ENCODE measurements at places on chromosomes 4 and X.

DNA sequence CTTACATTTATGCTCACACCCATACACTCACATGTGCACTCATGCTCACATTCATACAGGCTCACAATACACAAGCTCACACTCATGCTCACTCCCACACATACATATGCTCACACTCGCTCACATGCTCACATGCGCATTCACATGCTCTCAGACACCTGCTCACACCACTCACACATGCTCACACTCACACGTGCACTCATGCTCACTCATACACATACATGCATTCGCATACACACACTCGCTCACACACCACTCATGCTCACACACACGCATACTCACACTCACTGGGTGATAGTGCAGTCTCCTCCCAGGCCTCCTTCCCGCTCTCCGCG lies 24.8 kb downstream of the MRFAP1 start:
- DNase-seq: no peak

DNA sequence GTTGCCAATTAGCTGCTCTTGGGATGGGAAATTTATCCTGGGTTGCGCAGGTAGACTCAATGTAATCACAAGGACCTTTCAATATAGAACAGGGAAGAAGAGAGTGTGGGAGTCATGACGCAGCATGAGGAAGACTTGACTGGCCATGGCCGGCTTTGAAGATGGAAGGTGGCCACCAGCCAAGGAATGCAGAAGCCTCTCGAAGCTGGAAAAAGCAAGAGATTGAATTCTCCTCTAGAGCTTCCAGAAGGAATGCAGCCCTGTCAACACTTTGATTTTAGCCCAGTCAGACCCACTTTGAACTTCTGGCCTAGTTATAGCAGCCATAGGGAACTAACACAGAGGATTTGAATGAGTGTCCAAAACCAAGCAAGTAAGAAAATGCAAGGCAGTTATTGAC lies 14.7 kb upstream of the SH3KBP1 start:
- no peak for DNase-seq

- no peak for DNase-seq
Measured at GRCh38 chr4:52822972-52823701, 39.0 kb upstream of the RASL11B start.

GRCh38 chr4:80340036-80340435 lies 4.5 kb downstream of the CFAP299 start:
- no peak for DNase-seq

GRCh38 chrX:103400931-103401330 lies 24.6 kb downstream of the BEX3 start:
- no peak for DNase-seq

DNA sequence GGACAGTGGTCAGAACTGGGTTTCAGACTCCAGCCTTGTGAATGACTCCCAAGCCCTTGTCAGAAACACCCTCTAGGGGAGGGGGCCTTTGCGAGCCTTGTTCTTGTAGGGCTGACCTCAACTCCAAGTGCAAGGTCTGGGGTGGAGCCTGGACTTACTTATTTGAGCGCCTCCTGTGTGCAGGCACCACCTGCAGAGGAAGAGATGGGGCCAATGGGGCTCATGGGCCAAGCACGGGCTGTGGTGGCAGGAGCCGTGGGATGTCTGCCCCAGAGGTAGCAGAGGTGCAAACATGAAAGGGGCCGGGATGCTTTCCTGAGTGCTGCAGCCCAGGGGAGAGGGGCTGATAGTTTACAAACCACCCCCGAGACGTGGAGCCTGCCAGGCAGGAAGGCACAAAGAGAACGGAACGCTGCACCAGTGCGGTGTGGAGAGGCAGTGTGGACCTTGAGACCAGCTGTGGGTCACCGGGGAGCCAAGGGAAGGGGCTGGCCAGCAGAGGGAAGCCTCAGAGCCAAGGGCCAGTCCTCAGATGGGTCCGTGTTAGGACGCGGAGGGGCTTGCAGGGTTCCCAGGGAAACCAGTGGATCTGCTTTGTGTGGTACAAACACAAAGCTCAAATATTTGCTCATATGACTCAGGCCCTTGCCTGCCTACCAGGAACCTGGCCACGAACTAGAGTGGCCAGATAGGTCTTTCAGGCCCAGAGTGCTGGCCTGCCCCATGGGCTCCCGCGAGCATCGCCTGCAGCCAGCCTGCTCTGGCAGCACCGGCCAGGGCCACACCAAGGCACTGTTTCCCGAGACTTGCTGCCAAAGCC lies 8.7 kb upstream of the TADA2B start:
- no peak for DNase-seq

DNA sequence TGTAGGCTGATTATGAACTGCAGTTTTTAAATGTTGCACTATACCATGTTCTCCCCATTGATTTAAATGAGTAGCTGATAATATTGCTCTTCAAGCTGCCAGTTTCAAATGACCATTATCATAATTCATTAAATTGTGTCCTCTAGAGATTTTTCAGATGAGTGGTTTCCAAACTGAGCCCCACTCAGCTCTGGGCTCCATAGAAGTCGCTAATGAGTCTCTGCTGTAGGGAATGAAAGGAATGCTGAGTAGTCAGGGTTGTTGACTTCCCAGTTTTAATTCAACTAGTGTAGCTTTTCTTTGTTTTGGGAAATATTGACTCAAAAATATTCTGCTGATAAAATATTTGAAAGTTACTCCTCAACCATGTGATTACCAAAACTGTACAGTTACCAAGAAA lies 1081.1 kb downstream of the ARAP2 start:
- DNase-seq: no peak

DNA sequence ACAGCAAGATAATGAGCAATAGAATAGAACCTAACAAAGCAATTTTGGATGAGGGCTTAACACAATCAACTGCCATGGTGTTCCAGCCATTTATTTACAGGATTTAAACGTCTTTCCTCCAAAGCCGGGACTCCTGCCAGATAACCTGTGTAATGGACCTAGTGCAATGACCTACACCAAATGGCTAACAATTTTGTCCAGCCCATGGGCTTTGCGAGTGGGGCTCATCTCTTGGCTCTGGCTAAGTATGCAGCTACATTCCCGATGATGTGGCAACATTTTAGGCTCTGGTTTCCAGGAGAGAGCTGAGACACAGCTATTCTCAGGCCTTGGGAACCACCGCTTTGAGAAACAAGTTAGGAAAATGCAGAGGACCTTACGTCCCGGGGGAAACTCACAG lies 822.3 kb upstream of the FTHL17 start:
- DNase-seq: no peak

All from stimulated activated CD8-positive, alpha-beta memory T cell treated with anti-CD3 and anti-CD28 coated beads, Interleukin-4, amount 100 ng/mL, for 4 hours (primary cell).